ENCODE measurements at places on chromosomes 12 and 14.

DNA sequence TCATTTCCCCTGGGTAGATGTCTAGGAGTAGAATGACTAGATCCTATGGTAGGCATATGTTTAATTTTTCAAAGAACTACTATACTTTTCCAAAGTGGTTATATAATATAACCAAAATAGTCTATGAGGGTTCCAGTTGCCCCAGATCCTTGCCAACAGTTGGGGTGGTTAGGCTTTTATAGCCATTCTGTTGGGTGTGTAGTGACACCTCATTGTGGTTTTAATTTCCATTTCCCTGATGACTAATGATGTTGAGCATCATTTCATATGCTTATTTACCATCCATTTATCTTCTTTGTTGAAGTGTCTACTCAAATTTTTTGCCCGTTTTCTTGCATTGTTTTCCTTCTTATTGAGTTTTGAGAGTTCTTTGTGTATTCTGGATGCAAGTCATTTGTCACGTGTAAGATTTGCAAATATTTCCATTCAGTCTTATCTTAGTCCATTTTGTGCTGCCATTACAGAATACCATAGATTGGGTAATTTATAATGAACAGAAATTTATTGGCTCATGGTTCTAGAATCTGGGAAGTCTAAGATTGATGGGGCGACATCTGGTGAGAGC, 4.7 kb downstream of the SYNE2 start:
- no peak for DNase-seq

GRCh38 chr14:90168425-90169105, 87.8 kb upstream of the PSMC1 start:
- no peak for DNase-seq

- no peak for DNase-seq
Measured at GRCh38 chr12:39344926-39345325, 98.0 kb downstream of the KIF21A start.

- no peak for DNase-seq
Measured at GRCh38 chr12:3000548-3001275, 41.5 kb downstream of the TEAD4 start.

GRCh38 chr14:74910556-74910955, 12.5 kb downstream of the RPS6KL1 start:
- no peak for DNase-seq

Measured in keratinocyte (primary cell).